ENCODE measurements at places on chromosomes 12 and 14. TPM values are rescaled to one million over a fixed set of nuclear protein-coding genes. Genes with fewer than 3 reads are reported as not detected.

The B4GALNT3 gene
- total RNA-seq = 0.75 TPM

The BHLHE41 gene
- 1.2 TPM for total RNA-seq

The TMTC1 gene
- 0.06 TPM for total RNA-seq

The GLT1D1 gene
- total RNA-seq = not detected

The PPP1R1A gene
- total RNA-seq = 0.20 TPM

The TAS2R42 gene
- not detected for total RNA-seq

The ABCC9 gene
- not detected for total RNA-seq

The PRH1 gene
- total RNA-seq = 2.2 TPM

The KERA gene
- total RNA-seq = not detected

The IL23A gene
- 0.70 TPM for total RNA-seq

The HSPA2 gene
- 40.5 TPM for total RNA-seq

The CLECL1 gene
- total RNA-seq = not detected

The KRT77 gene
- total RNA-seq = not detected

The TSPAN11 gene
- not detected for total RNA-seq

The ERP27 gene
- total RNA-seq = not detected

The COQ10A gene
- total RNA-seq = 18.5 TPM

The RAB5B gene
- 30.6 TPM for total RNA-seq

The RD3L gene
- total RNA-seq = not detected

The RNASE7 gene
- total RNA-seq = not detected

The CCDC175 gene
- total RNA-seq = not detected

The MYRFL gene
- total RNA-seq = not detected

The OTOGL gene
- not detected for total RNA-seq

The CCDC38 gene
- not detected for total RNA-seq

The DACT1 gene
- 0.42 TPM for total RNA-seq

The TBPL2 gene
- not detected for total RNA-seq

The GALNT9 gene
- 6.4 TPM for total RNA-seq

The CPNE6 gene
- not detected for total RNA-seq

The IGFBP6 gene
- 254 TPM for total RNA-seq

The CINP gene
- total RNA-seq = 53.7 TPM

The E2F7 gene
- 8.2 TPM for total RNA-seq

The SERPINA4 gene
- total RNA-seq = not detected

The PTGDR gene
- not detected for total RNA-seq

The GPR162 gene
- total RNA-seq = 0.42 TPM

The SDS gene
- total RNA-seq = 0.40 TPM

The CSRP2 gene
- total RNA-seq = 21.9 TPM

The OR4K15 gene
- not detected for total RNA-seq

The FIGNL2 gene
- total RNA-seq = 0.27 TPM

The POTEM gene
- total RNA-seq = not detected

Measured in A549 treated with ZK216348 at 1 μM for 4 hours (cell line).